ENCODE measurements at places on chromosomes 7 and 10. TPM values are rescaled to one million over a fixed set of nuclear protein-coding genes. Genes with fewer than 3 reads are reported as not detected.

The LDB3 gene
- polyA plus RNA-seq = 907 TPM

The RSPH10B gene
- polyA plus RNA-seq = 0.36 TPM

The PDK4 gene
- 19.2 TPM for polyA plus RNA-seq

The AQP1 gene
- 116 TPM for polyA plus RNA-seq

The LRGUK gene
- 1.3 TPM for polyA plus RNA-seq

The FAM241B gene
- 0.27 TPM for polyA plus RNA-seq

The TMEM196 gene
- polyA plus RNA-seq = not detected

The DPYSL4 gene
- polyA plus RNA-seq = 5.0 TPM

The DRGX gene
- not detected for polyA plus RNA-seq

The PAPOLB gene
- polyA plus RNA-seq = 0.04 TPM

The BMPR1A gene
- 45.2 TPM for polyA plus RNA-seq

DNA sequence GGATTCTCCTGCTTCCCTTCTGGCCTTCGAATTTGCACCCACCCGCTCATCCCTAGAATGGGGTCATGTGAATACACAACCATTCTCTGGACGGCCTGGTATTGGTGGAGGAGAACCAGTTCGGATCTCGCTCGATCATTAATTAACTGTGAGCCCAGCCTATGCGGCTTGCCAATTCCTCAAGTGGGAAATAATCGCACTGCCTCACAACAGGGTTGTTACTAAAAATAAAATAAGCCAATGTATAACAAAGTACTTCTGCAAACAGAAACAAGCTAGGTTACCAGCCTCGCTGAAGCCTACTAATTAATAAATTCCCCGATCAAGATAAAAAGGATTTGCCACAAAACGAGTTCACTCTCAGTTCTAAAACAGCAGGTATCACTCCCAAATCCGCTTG, 16.2 kb downstream of the CTBP2 start:
- no peak for DNase-seq

- no peak for DNase-seq
Measured at GRCh38 chr7:16242920-16243319, 178.4 kb downstream of the CRPPA start.

GRCh38 chr10:93993782-93994437, at the start of gene PLCE1:
PLCE1 (plus strand) TSS chr10:93993931; CDS start chr10:94031047, 37,116 bp downstream.
- DNase-seq = peak; percentile 71

DNA sequence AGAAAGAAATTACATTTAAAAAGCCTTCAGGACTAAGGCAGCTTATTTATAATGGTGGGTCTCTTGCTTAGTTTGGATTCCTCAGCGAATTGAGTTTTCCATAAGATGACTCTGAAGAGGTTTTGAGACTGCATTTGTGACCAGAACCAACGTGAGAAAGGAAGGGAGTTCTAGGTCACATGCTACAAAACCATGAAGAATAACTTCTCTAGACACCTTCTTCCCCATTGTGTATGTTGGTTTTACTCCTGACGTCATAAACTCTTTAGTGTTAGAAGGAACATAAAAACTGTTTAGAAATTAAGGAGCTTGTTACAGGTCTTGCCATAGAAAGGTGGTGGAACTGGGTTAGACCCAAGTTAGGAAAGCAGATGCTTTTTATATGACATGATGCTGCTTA, 11.1 kb downstream of the PTPN12 start:
- no peak for DNase-seq

- no peak for DNase-seq
Measured at GRCh38 chr7:115635876-115636275, 394.7 kb downstream of the TFEC start.

DNA sequence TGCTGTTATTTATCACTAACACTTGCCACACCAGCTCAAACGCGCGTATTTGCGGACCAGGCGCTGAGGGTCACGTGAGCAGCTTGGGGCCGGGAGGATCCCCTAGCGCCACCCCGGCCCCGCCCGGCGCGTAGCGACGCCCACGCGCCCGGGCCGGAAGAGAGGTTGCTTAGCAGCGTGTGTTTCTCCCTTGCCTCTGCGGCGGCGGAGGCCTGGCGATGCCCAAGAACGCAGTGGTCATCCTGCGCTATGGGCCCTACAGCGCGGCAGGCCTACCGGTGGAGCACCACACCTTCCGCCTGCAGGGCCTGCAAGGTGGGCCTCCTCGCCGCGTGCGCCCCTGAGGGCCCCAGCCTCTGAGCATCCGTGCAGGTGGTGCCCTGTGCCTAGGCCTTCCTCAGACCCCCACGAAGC, at the start of gene C10orf53:
TSS of gene C10orf53 (plus strand) at position 172 of the 414 bp plus-strand sequence. CDS start at position 219, 47 bp downstream.
- DNase-seq = peak; percentile 5

DNA sequence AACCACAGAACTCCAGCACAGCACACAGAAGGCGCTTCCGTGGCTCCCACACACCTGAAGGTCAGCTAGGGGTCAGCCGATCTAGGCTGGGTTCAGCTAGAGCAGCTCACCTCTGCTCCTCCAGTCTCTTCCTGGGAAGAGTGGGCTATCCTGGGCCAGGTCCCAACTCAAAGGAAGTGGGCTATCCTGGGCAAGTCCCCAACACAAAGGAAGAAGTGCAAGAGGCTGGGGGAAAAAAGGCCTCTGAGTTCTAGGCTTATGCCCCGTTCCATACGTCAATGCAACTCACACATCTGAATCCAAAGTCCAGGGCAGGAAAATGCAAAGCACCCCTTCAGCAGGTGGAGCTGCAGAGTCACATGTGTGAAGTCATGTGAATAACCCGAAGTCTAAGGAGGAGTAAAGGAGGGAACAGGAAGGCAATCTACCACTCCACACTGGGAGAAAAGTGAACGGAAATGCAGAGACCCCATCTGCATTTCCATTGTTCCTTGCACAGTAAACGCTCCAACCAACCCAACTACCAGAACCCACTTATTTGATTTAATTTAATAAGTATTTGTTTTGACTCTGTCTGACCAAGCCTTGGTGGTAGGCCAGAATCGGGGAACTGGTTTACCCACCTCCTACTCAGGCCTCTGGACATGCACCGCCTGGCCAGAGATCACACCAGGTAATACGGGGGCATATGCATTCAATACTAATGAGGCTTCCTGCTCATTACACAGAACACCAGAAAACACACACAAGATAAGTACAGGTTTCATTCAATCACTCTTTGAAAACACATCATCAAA, 95.5 kb upstream of the RNF32 start:
- no peak for DNase-seq

DNA sequence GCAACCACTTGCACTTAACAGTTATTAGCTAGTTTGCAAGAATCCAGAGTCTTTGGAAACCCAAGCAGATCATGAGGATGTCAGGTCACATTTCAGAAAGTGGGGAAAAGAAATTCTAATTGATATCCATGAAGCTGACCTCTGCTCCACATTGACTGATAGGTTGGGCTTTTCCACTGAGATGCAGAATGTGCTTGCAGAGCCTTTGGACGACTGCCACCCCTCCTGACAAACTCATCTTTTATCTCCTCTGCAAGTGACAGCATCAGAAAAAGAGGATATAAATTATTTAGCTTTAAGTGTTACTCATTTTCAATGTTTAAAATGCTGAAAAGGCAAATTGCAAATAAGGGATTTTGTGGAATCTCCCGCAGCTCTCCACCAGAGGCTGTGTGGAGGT, 75.3 kb downstream of the C10orf90 start:
- DNase-seq = no peak

GRCh38 chr10:132066812-132067211, 1.1 kb downstream of the JAKMIP3 start:
- DNase-seq = no peak

GRCh38 chr7:43124388-43124787, 11.9 kb downstream of the HECW1 start:
- DNase-seq = no peak

DNA sequence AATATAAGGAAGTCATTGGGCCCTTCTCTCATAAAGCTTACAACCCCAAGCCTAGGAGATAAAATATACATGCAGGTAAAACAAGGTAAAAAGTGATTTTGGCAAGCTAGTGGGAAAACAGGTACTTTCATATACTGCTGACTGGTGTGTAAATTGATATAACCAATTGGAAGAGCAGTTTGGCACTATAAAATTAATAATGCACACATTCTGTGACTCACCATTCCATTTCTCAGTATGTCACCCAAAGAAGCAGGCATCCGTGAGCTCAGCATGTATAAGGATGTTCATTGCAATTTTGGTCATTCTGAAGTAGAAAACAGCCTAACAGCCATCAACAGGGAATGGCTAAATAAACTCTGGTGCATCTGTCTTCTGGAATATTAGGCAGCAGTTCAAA, 2.9 kb downstream of the MACROH2A2 start:
- no peak for DNase-seq

GRCh38 chr10:109417803-109418202, 505.5 kb downstream of the XPNPEP1 start:
- no peak for DNase-seq

- DNase-seq = no peak
Measured at GRCh38 chr7:112648781-112649180, 141.4 kb downstream of the TMEM168 start.

DNA sequence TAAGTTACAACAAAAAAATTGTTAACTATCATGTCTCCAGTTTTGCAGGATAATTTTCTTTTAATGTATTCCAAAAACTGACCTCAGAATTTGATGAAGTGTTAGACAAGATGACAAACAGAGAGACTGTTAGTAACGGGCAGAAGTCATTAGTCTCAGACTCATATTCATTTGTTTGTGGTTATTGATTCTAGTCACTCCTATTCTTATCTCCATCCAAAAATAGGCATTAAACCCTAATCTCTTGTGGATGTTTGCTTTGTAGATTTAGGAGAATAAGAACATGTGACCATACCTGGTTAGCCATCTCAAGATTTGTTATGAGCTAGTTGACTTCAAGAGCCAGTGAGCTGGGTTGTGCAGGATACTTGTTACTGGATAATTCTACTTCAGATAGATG, 261.1 kb downstream of the AUTS2 start:
- no peak for DNase-seq

DNA sequence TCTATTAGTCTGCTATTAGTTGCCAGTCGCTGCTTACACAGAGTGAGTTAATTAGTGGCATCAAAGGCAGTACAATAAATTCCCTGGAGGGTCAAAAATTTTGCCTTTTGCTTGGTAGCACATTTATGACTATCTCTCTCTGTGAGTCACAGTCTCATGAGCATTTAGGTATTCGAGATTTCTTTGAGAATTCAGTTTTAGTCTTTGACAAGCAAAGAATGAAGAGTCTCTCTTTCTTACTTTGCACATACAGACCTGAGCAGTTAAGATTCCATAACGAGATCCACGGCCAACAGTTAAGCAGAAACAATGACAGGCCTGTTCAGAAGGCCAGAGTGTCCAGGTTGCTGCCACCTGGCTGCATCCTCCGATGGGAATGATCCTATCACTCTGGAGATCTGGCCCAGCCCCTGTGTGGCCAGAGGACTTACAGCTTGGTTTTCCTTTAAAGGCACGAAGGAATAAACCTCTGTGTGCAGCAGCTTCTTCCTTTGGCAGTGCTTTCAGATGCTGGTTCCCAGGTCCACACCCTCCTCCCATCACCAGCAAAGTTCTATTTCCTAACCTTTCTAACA, 80.6 kb downstream of the GLI3 start:
- DNase-seq = no peak

- no peak for DNase-seq
Measured at GRCh38 chr10:54194806-54195205, 606.2 kb downstream of the PCDH15 start.

- no peak for DNase-seq
Measured at GRCh38 chr7:90387470-90388240, 15.6 kb upstream of the CLDN12 start.

DNA sequence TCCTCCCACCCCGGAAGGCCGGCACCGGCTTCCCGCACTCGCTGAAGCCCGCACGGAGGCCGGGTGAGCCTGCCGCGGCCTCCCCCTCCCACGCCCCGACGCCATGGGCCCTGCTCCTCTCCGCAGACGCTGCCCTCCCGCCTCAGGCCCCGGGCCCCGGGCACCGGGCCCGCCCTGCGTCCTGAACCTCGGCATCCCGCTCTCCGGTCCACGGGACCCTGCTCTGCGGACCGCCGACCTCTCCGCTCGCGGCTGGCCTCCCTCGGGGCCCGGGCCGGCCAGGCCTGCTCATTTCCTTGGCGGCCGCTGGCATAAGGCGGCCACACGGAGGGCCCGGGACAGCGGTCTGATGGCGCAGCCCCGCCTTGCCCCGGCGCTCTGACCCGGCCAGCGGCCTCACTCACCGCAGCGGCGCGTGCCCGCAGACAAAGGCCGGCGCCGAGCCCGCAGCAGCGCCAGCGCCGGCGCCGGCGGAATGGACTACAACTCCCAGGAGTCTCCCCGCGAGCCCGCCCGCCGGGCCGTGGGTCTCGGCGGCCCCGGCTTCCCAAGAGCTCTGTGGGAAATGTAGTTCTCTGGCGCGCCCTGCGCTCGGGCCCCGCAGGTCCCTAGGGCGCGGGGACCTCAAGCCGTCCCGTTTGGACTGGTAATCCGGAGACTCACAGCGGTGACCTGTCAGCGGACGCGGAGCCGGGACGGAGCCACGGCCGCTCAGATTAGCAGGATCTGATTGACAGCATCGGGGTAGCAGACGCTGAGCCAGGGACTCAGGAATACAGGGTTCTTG, at the start of gene ZNF32:
TSS of gene ZNF32 (minus strand) at position 484 of the 787 bp plus-strand sequence. CDS start 2,748 bp downstream, outside the sequence.
- DNase-seq = peak; percentile 91

GRCh38 chr7:65798111-65799075, 74.5 kb upstream of the VKORC1L1 start:
- DNase-seq = no peak

GRCh38 chr10:89351412-89351779, 23.6 kb downstream of the IFIT3 start:
- no peak for DNase-seq

DNA sequence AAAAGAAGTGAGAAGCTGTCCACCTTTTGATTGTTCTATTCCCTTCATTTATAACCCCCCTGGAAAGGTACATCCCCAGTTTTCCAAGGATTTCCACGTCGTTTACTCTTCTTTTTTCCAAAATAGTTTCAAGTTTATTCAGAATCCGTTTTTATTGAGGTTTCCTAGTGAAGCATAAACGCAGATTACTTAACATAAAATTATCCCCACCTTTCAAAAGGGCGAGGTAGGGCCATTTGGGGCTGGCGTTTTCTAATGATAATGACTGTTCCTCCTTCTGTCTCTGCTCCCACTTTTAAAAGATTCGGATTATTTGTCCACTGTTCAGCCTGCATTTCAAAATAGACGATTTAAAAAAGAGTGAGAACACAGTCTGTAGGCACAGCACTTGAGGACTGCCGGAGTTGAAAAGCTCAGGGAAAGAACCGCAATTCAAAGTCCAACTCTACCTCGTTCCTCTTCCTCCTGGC, 165.2 kb upstream of the PPP1R3A start:
- DNase-seq = peak; percentile 52

DNA sequence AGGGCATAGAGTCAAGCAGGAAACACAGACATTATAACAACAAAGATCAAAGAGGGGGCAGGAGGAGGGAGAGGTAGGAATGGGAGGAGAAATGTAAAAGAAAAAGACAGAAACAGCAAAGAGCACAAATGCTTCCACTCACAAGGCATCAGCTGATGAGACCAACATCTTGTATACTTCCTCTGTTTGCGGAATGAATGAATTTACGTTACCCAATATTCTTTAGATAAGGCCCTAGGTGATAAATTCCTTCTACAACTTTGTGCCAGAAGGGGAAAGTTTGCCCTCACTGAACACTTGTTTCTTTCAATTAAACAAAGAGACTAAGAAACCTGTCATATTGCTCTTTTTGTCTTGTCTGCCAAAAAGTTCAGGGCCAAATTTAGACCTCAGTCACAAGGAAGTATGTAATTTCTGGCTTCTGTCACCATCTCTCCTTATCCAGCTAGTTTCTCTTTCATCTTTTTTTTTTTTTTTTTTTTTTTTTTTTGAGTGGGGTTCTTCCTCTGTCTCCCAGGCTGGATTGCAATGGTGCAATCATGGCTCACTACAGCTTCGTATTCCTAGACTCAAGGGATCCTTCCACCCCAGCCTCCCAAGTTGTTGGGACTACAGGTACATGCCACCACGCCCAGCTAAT, 116.4 kb upstream of the NANOS1 start:
- DNase-seq = no peak

GRCh38 chr7:51666266-51666665, 349.7 kb upstream of the COBL start:
- DNase-seq = no peak

Data from hindlimb muscle (tissue), 1 donor.